Stimulated activated CD4-positive, alpha-beta T cell treated with anti-CD3 and anti-CD28 coated beads, Interleukin-1b, Interleukin-23, amount 100 ng/mL, for 1 hour (primary cell): ENCODE measurements at places on chromosomes 11 and 22.

DNA sequence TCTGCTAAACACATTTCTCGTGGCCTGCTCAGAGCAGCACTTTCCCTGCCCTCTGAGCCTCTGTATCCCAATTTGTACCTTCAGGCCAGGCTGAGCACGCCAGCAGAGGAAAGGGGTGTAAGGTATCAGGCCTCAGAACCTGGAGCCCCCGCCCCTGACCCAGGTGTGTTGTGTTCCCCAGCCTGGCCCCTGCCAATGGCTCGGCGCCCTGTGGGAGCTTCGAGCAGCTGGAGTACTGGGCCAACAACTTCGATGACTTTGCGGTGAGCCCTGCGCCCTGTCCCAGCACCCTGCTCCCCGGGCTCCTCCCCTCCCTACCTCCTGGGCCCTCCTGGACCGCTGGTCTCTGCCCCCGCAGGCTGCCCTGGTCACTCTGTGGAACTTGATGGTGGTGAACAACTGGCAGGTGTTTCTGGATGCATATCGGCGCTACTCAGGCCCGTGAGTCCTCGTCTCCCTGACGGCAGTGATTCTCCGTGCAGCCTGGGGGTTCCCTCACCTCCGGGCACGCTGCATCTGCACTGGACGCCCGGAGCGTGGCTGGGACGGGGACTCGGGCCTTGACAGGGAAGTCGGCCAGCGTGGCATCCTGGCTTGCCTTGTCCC lies 36.9 kb downstream of the TPCN2 start:
- no peak for DNase-seq

DNA sequence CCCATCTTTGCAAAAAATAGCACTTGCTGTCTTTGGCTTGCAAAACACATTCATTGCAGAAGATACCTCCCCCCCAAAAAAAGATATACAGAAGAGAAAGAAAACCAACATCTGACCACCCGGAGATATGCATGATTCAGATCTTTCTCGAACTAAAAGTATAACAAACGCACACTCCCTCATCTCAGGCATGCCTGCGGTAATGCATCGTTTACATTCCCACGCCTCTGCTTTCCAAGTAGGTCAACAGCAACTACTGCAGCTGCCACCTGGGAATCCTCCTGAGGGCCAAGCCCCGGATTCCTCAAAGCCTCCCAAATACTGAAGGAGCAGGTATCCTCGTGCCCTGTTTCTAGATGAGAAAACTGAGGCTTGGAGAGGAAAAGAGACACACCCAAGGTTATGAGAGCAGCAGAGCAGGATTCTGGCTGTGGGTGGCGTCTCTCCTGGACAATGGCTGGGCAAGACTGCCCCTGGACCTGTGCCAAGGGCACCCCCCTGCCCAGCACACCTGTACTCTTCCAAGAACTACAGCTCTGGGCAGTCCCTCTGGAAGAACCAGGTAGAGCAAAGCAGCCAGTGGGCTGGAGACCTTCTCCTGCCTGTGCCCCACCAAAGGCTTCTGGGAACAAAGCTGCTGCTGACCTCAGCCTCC lies 38.1 kb downstream of the NUP50 start:
- no peak for DNase-seq

DNA sequence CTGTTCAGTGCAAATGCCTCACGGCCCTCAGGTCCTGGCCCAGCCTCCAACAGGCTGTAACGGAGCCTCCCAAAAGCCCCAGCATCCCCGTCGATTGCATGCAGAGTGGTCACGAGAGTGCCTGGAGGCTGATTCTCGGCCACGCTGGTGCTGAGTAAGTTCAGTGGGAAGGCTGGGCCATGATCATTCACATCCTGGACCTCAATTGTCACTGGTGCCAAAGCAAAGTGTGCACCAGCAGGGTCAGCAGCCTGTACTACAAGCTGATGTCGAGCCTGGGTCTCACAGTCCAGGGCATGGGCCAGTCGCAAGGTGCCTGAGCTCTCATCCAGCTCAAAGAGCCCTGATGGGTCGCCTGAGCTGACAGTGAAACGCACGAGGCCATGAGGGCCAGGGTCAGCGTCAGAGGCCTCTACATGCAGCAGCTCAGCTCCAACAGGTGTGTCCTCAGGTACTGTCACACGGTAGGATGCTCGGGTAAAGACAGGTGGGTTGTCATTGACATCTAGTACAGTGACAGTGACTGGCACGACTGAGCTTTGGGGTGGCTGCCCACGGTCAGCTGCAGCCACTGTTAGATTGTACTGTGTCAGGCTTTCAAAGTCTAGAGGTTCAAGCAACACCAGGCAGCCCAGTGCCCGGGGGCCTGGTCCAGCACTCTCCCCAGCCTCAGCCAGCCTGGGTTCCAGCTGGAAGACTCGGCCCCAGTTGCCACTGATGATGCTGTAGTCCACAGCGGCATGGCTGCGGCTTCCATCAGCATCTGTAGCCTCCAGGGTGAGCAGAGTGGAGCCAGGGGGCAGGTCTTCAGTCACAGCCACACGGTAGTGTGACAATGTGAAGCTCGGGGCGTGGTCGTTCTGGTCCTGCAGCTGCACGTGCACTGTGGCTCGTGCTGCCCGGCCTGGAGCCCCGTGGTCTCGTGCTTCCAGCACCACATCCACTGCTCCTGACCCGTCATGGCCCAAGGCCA lies 4.5 kb upstream of the TPP1 start:
- DNase-seq = no peak

DNA sequence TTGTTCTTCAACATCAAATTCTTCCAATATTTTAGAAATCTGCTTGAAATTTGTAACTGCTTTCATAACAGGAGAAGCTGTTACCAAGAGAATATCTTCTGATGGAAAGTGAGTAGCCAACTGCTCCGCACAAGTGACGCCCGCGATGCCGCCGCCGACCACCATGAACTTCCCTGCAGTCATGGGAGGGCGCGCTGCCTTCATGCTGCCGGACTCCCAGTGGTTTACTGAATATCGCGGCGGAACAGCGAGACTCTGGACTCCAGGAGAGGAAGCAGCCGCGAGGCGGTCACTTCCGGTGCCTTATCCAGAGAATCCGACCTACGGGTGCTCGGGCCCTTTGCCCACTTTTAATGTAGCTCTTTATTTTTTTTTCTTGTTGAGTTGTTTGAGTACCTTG lies 190.6 kb downstream of the GUCY1A2 start:
- DNase-seq = no peak

DNA sequence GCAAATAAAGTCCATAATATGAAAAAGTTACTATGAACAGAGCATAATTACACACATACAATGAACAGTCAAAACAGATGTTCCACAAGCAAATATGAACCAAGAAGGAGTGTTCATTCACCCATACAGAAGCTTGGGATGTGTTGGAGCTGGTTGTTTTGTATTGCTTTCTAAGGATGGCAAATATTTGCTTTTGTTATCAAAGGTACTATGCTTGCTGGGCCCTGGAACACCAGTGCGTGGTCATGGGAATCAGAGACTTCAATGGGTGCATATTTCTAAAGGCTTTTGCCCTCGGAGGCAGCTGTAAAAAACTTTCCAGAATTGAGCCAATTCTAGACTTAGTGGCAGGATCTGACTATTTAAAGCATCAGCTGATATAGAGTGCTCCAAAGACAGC lies 85.1 kb downstream of the BARX2 start:
- no peak for DNase-seq

- no peak for DNase-seq
These were observed 42.0 kb upstream of the TENM4 start for GRCh38 chr11:79482800-79483199.

- no peak for DNase-seq
These were observed at the start of the genes NLRP14 and ZNF214 for GRCh38 chr11:7020183-7020917. Gene NLRP14 (plus strand): TSS chr11:7020479. CDS start chr11:7038587, 18,108 bp downstream. Gene ZNF214 (minus strand): TSS chr11:7020346. CDS start chr11:7002835, 17,511 bp downstream.

DNA sequence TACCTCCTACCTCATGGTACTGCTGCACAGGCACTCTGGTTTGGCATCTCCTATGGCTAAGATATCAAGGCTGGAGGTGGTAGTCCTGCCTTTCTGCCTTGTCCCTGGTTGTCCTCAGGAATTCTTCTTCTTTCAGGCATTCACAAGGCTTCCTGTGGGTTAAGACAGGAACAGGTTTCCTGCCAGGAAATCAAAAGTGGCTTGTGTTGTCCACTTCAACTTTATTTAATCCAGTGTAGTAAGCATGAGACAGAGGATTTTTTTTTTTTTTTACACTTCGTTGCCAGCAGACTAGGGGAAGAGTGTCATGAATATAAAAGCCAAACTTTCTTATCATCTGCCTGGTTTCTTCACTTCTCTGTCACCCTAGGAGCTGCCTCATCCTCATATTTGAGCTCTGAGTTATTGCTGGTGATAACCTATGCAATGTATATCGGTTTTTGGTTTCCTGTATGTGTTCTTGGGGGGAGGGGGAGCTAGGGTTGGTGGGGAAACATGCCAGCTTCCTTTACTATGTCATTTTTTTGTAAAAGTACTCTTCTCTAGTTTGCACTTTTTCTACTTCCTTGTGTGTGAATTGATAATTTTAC lies 50.2 kb downstream of the XKR3 start:
- DNase-seq = no peak

DNA sequence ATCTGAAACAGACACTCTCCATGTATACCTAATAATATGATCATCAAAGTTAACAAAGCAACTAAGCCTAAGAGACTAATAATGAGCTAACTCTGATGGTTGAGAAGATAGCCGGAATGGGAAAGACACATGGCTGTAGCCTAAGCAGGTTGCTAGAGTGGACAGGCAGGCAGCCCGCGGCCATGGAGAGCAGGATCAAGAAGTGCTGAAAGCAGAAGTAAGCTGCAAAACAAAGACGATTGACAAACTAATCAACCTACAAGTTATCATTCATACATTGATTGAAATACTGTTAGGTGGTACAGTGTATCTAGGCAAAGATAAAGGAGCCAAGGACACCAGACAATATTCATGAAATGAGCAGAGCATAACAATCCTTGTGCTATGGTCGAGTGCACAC lies 29.3 kb downstream of the SLN start:
- no peak for DNase-seq

DNA sequence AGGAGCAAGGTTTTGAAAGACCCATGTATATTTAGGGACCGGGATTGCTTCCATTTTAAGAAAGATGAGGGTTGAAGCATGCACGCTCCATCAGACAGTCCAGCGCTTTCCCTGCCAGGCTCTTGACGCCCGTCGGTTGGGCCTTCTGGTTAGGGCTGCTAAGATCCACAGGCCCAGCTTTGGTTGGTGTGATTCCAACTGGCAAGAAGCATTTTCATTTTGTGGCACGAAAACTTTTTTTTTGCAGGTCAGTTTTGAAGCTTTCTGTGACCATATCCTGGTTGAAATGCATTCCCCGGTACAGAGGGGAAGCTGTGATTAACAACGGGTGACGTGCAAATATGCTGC lies 34.3 kb upstream of the MPPED1 start:
- DNase-seq = no peak

DNA sequence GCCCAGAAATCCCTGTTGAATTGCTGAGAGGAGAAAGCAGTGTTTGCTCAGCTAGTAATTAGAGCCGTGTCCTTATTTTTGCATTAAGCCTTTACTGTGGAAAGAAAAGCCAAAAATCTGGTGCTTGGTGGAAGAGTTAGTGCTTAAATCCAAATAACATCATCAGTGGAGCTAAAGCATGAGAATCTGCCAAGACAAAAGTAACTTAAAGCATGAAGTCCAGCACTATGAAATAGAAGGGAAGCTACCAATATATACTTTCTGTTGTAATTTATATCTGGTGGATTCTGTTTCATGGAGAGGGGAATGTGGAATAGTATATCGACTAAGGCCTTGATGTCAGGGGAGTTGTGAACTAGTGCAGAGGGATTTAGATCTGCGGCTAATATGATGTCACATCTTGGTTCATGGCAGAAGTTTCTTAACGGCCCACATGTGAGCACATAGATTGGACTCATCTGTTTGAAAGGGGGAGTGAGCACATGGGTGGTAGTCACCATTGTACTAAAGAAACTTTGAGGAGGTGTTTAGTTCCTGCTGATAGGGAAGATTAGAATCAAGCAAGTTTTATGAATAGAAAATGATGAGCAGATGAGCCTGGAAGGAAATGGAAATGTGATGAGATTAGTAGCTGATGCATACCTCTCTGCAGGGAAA lies 224.4 kb upstream of the MTNR1B start:
- DNase-seq = no peak

- DNase-seq = no peak
These were observed 5.6 kb upstream of the SYT8 start for GRCh38 chr11:1829039-1829820.

- no peak for DNase-seq
These were observed 9.7 kb downstream of the PATE3 start for GRCh38 chr11:125797641-125798040.

DNA sequence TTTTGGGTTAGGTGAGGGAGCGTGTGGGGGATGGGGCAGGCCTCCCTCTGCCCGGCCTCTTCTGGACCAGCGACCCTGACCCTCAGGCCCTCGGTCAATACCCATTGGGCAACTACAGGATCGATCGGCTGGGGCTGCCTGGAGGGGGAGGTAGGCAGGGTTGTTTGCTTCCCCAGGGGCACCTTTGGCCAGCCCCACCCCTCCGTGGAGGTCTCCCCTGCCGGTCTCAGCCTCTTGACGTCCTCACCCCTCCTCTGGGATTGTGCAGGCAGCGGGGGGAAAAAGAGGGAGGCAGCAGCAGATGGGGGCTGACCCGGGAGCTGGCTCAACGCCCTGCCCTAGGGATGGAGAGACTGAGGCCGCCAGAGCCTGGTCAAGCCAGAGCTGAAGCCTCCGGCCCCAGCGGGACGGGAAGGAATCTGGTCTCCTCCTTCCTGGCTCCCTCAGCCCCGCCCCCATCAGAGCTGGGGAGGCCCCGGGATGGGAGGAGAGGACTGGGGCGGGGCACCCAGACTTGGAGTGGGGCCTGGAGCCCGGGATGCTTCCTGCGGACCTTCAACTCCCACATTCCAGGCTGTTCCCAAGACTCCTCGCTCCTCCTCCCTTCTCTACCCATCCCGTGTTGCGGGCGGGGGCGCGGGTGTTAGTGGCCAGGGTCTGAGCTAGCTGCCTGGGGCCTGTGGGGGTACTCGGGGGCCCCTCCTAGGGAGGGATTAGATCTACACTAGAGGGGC lies 14.4 kb upstream of the CDC42EP1 start:
- DNase-seq = no peak

GRCh38 chr22:23754220-23754919 lies at the start of gene VPREB3:
Gene VPREB3 (minus strand): TSS chr22:23754425. CDS start chr22:23754363, 62 bp downstream.
- no peak for DNase-seq

DNA sequence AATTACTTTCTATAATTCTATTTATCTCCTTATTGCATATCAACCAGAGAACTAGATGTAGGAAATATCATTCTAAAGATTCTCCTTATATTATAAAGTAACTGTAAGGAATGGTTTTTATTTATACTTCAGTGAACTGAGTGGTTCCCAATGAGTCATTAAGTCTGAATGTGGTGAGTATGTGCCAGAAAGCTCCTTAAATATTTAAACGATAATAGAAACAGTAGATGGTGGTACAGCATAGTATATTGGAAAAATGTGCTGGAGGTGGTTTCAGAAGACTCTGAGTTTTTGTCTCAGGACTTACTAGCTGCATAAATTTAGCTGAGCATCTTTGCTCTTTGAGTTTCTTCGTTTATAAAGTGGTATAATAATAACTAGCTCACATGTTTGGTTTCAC lies 653.5 kb downstream of the FAM181B start:
- DNase-seq = no peak

GRCh38 chr22:45192701-45193187 lies 29.0 kb downstream of the NUP50 start:
- no peak for DNase-seq

DNA sequence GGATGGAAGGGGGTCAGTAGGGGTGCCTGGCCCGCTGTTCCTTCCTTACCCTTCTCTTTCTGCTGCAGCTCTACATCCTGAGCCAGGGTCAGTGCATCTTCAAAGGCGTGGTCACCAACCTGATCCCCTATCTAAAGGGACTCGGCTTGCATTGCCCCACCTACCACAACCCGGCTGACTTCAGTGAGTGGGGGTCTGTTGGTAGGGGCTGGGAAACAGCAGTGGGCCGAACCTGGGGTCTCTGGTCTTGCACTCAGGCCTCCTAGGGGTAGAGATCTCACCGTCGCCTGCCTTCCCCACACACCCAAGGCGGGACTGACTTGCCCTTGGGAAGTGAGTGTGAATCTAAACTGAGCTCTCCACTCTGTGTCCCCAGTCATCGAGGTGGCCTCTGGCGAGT lies 7.6 kb downstream of the ABCG4 start:
- no peak for DNase-seq
